ENCODE measurements at places on chromosomes 16 and 17.

- DNase-seq, result no peak
Measured at GRCh38 chr17:19733953-19734526, 14.1 kb downstream of the ALDH3A1 start.

- no peak for DNase-seq
Measured at GRCh38 chr17:36136036-36136435, 32.4 kb downstream of the CCL4 start.

DNA sequence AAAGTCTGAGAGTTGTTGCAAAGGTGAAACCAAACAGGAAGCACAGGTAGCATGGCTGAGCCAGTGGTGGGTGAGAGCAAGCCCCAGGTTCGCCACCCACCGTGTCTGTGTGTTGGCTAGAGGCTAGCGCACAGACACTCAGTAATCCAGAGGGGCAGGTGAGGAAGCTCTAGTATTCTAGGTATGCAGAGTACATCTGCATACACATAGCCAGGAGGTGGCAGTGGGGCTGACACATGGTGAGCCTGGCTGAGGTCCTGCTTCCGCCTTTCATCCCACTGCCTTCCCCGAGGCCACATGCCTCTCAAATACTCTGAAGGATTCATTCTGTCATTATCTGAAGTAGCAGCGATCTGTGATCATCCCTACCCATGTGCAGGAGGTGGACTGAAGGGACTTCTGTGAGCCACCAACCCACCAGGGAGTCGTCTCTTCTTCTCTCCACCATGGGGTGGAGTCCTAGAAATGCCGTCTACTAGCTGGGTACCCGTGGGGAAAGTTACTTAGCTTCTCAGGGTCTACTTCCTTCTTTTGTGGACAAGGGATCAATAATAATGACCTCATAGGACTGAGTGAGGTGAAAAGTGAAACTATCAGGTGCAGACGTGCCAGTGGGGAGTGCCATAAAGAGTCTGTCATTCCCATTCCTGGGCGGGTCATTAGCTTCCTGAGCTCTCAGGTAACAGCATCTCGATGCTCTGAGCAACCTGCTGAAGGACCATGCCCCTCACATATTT, 36.0 kb upstream of the ICAM2 start:
- DNase-seq, result no peak

- no peak for DNase-seq
Measured at GRCh38 chr16:24681793-24682192, 47.7 kb upstream of the TNRC6A start.

GRCh38 chr16:12729448-12729847, 74.2 kb downstream of the CPPED1 start:
- no peak for DNase-seq

DNA sequence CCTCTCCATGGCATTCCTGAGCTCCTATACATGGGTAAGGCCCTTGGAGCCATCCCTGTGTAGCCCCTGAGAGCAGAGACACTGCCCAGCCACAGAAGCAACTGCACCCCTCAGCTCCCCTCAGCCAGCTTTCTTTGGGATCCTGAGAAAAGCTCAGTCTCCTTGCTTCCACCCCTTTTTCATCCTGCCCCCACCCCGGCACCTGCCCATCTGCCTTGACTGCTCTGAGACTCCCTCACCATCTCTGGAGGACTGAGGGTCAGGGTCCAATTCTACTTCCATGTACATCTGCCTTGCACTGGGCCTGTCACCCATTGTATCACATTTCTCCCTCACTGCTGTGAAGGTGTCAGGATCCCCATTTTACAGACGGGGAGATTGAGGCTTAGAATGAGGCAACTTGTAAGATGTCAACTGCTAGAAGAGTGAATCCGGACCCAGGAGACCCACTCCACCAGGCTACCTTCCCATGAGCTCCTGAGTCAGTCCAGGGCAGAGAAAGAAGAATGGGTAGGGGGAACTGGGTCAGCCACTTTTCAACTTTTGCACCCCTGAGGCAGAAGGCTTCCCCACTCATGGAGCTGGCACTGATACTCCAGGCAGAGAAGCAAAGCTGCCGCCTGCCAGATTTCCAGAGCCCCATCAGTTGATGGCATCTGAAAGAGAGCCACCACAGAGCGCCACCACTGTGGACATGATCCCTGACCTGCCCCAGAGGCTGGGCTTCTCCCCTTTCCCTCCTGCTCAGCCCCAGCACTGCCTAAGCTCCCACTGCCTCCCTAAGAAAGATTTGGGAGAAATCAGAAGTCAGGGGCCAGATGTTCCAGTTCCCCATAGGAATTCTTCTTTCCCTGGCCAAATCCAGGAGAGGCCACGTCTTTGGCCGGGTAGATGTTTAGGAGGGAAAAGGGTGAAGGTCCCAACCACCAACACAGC, 135.4 kb downstream of the TMEM132E start:
- no peak for DNase-seq

DNA sequence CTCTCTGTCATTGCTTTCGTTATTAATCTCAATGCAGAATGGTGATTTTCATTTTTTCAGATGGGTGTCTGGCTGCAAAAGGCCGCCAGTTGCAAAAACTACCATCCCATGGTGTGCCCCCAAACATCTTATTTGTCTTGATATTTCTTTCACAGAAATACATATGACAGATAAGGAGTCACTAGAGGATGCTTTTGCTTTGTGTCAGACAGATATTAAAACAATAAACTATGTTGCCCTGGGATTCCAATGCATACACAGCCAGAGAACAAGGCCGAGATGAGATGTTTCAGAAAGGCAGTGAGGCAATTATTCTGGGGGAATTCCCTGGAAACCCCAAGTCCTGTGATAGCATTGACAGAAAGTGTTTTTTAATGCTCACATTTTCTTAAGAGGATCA, 307.7 kb downstream of the RBFOX1 start:
- DNase-seq, result no peak

All from activated naive CD8-positive, alpha-beta T cell treated with anti-CD3 and anti-CD28 coated beads for 36 hours (primary cell).